ENCODE measurements at places on chromosomes 5 and 9.

GRCh38 chr9:7238247-7238637 is 480.5 kb downstream of the KDM4C start:
- DNase-seq, result no peak

GRCh38 chr9:116928884-116929283 is 241.8 kb downstream of the TRIM32 start:
- DNase-seq, result no peak

- no peak for DNase-seq
These were observed 154.2 kb upstream of the DAB2 start for GRCh38 chr5:39578887-39579497.

GRCh38 chr9:113973226-113973625 is 97.1 kb downstream of the ZNF618 start:
- no peak for DNase-seq

- DNase-seq, result no peak
These were observed 28.6 kb upstream of the CPEB4 start for GRCh38 chr5:173859408-173860159.

- no peak for DNase-seq
These were observed 56.0 kb downstream of the AUH start for GRCh38 chr9:91305596-91306295.

GRCh38 chr9:92631452-92632343 is 38.2 kb downstream of the IPPK start:
- no peak for DNase-seq

- DNase-seq, result no peak
These were observed 138.0 kb upstream of the ASTN2 start for GRCh38 chr9:117552811-117553210.

- DNase-seq, result no peak
These were observed 167.7 kb upstream of the RASA1 start for GRCh38 chr5:87099968-87100367.

DNA sequence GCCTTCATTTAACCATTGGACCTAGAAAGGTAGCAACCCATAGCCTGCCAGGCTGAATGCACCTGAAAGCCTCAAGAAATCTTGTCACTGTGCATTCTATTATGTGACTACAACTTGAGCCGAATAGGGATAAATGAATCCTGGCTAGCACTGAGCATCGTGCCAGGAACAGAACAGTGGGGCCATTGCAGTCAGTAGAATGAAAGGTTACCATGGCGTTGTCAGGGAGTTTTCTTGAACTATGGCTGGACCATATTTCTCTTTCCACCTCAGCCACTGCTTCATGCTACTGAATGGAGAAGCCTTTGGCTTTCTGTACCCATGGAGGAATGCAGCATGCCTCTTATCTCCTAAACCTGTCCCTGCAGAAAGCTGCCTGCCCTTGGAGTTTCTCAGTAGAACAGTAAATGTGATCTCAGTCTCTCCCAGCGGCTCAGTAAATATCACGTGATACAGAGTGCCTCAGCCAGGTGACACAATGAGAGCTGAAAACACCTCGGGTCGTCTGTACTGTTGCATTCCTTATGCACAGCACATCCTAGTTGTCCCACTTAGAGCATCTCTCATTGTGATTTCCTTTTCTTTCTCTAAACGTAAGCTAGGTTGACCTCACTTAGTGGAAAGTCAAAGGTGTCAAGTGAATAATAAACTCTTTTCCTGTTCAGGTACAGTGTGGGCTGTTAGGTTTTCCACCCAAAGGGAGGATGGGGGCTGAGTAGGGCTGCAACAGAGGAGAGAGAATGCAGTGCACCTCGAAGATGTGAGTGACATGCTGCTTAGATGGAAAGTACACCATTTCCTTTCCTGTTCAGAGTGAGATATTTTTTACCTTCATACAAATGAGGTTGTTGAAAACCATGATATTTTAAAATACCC is 115.3 kb downstream of the MACIR start:
- no peak for DNase-seq

DNA sequence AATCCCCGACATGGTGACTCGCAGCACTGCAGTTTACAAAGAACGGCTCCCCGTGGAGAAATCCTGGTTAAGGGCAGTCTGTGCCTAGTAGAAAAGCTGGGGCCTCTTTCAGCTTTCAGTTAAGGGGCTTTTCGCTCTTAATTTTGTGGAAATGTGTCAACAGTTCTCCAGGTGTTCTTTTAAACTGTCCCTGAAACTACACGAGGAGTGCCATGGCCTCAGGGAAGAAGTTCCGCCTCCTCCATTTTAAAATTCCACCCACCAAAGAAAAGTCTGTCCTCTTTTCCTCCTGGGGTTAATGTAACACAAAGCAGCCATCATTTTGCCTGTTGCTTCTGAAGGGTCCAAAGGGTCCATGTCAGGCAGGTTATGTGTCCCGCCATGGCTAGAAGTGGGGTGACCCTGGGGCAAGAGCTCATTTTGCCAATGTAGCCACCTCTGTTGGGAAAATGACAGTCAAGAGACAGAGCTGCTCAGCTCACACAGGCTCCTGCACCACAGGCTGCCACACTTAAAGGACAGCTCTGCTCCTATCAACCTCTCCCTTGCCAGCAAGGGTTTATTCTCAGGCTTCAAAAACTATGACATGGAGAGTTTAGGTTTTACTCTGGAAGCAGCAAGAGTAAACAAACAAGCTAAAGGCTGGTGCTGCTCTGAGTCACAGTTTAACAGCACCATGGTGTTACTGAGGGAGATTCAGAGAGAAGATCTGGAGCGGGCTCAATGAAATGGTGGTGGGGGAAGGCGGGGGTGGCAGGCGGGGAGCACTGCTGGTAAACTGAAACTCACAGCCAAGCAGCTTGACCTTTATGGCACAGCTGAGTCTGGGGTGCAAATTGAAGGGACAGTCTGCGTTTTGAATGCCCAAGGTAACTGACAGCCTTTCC is 3.2 kb downstream of the WHRN start:
- DNase-seq, result no peak

DNA sequence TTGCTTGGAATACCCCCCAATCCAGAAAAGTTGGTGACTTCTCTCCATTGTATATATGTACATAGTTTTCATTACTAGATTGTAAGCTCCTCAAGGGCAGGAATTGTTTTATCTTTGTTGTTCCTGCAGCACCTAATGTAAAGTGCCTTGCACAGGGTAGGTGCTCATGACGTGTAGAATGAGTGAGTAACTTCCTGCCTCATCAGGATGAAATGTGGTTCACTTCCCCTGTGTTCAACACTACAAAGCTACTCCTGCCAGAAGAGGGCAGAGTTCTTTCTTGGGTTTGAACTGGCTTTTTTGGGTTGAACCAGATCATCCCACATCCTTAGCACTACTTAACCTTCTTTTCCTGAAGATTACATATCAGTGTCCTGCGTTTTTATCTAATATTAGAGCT is 23.9 kb downstream of the GTF3C4 start:
- no peak for DNase-seq

DNA sequence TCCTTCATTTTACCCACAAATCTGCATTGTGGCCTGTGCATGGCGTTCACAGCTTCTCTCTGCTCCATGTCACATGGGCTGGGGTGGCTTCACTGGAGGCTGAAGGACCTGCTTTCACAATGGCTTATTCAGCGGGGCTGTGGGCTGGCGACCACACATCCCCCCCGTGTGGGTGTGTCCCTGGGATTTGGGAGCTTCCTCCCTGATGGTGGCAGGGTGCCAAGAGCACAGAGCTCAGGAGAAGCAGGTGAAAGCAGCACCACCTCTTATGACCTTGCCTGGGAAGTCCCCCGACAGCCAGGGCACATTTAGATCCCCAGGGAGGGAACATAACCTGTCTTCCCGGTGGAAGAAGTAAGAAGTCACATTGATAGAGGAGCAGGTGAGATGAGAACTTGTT is 5.0 kb upstream of the MED10 start:
- DNase-seq, result no peak

- no peak for DNase-seq
These were observed 20.4 kb downstream of the HAVCR2 start for GRCh38 chr5:157088342-157088990.

DNA sequence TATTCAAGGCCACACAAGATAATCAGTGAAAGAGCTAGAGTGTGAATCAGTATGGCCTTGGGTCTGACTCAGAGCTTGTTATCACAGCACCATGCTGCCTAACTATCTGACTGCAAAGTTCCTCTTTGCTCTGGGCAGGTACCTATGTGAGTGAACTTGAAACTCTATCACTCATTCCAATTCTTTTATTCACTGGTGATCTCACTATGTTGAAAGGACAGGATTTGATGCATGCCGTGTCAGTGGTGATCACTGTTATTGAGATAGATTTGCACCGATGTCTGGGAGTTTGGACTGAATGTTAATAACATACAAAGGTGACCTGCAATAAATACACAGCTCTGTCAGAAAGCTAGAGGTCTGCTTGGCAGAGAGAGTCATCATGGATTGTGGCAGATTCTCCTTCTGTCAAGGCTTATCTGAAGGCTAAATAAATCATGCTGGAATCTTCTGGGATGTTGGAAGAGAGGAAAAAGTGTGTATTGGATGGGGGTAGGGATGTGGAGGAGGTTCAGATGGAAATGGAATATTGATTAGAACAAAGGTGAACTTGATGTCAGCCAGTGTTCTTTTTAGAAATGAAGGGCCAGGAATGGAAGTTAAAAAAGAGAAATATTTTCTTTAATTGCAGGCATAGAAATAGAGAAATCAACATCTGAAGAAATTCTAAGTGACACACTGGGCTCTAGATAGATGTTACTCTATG is 91.8 kb upstream of the TNC start:
- DNase-seq, result no peak

DNA sequence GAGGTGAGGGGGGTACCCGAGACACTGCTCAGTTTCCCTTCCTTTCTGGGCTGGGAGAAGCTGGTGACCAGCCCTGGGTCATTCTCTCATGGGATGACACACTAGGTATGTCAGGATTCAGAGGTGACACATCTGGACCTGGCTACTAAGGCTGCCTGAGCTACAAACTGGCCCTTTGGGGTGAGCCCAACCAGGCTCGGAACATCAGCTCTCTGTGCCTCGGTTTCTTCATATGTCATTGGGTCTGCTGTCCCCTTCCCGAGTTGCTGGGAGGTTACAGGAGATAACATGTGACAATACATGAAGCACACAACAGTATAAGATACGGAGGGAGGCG is 11.8 kb downstream of the CARD19 start:
- no peak for DNase-seq

DNA sequence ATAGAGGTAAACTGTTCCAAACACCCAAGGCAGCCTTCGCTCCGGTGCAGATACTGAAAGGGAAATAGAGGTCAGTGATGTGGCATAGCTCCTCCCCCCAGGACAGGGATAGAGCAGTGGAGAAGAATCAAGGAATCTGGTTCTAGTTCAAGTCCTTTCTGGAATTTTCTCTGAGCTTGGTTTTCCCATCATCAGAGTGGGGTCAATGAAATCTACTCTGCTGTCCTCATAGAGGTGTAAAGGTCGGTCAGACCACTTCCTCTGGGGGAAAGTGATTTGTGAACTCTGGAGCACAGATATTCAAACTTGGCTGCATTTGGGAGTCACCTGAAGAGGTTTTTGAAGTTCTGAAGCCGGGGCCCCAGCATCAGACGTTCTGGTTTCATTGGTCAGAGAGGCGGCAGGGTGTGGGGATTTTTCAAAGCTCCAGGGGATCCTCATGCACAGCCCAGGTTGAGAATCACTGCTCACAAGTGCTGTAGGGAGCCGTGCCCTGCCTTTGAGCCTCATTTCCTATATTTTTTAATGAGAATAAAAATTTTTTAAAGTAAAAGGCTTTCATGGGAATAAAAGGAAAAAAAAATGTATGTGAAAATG is 105.7 kb upstream of the RAD23B start:
- DNase-seq, result no peak

DNA sequence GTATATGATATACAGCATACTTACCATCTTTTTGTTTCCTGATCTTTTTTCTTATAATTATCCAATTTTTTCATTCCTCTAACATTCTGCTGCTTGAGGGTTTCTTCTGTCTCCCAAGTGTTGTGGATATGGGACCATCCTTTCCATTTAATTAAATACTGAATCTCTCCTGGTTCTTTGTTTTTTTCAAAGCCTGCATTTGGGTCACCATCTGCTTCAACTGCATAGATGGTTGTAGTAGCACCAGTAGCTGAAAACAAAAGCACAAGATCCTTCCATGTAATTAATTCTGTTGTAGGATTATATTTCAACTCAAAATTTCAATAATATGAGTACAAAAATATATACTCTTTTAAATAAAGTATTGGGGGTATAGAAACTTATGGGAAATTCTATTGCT is 29.4 kb downstream of the CHD1 start:
- DNase-seq, result no peak

GRCh38 chr9:136424750-136425362 is 14.4 kb downstream of the PMPCA start:
- DNase-seq, result no peak

DNA sequence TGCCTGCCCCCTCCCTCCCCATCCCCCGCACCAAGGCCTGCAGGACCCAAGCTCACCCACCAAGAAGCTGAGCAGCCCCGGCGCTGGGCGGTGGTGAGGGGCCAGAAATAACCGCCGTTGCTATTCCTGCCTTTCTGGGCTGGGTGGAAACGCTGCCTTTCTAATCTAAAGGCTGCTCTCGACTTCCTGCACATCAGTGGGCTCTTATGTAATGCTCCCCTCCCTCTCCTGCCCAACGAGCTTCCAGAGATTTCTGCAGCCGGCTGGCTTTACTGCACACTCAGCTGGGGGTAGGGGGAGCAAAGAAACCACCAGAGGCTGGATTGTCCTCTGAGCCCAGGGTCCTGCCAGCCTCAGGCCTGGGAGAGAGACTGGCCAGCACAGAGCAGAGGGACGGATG is 6.9 kb upstream of the EGR1 start:
- DNase-seq, result no peak

- DNase-seq, result no peak
These were observed 3.6 kb downstream of the F12 start for GRCh38 chr5:177405805-177406204.

DNA sequence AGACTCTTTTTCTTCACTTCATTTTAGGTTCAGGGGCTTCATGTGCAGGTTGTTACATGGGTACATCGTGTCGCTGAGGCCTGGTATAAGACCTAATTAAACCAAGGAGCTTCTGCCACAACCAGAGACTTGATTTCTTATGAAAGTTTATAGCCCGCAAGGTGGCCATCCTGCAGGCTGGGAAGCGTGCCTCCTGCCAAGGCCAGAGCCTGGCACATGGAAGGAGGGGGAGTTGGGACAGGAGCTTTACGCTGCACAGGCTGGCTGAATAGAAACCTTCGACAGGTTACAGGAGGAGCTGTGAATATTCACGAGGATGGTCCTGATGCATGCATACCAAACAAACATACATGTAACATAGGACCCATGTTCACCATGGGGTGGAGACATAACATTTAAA is 50.1 kb upstream of the SIMC1 start:
- no peak for DNase-seq

GRCh38 chr5:54357408-54358058 is 47.2 kb upstream of the ARL15 start:
- DNase-seq, result peak; percentile 30
